ENCODE measurements at places on chromosomes 6 and 20.

DNA sequence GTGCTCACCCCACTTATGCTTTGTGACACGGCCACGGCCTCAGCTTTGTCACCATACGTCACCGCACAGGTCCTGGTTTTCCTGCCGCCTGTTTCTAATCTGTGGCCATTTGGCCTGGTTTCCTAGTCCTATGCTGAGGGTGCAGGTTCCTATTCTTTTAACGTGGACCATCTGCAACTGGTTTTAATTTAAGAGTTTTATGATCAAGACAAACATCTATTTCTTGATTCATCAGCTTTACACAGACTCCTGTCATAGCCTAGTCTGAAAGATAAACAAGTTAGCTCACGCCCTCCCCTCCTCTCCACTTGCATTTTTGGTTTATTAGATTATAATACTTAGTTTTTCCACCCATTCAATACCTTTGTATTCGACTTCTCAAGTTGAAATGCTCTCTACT is 97.5 kb upstream of the RPS6KA2 start:
- DNase-seq: no peak

DNA sequence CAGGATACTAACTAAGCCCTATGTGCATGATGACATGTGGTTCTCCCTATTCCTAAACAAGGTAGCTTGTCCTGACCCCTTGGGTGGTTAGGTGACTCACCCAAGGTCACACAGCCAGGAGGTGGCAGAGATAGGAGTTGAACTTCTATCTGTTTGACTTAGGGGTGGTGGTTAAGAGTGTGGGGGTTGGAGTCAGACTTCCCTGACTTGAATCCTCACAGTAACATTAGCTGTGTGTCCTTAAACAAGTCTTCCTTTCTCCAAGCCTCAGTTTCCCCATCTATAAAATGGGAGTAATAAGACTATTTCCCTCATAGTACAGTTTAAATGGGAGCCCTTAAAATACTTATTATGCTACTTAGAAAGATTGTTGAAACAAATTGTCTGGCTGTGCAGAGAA is 21.9 kb downstream of the SLC12A5 start:
- DNase-seq: no peak

- DNase-seq: no peak
These were observed 12.7 kb upstream of the ME1 start for GRCh38 chr6:83443516-83443915.

DNA sequence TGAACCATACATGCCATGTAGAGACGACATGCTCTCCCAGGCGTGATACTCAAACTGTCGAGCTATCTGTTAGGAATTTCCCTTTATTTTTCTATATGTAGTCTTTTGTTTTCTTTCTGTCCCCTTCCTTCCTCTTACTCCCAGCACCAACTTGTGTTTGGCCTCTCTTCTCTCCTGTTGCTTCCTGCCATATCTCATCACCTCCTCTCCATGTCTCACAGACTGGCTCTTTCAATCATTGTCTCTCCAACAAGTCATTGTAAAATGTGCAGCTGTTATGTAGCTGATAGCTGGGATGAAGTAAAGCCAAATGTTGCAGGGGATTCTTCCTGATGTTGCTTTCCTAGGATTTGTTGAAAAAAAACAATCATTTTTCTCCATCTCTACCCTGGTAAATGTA is 234.5 kb downstream of the TMEM242 start:
- DNase-seq: no peak

GRCh38 chr20:51187261-51187660 is 164.4 kb upstream of the KCNG1 start:
- no peak for DNase-seq

- no peak for DNase-seq
These were observed 12.3 kb upstream of the CCDC167 start for GRCh38 chr6:37511910-37512399.

- DNase-seq: no peak
These were observed 606.0 kb upstream of the HTR1E start for GRCh38 chr6:86331265-86331840.

DNA sequence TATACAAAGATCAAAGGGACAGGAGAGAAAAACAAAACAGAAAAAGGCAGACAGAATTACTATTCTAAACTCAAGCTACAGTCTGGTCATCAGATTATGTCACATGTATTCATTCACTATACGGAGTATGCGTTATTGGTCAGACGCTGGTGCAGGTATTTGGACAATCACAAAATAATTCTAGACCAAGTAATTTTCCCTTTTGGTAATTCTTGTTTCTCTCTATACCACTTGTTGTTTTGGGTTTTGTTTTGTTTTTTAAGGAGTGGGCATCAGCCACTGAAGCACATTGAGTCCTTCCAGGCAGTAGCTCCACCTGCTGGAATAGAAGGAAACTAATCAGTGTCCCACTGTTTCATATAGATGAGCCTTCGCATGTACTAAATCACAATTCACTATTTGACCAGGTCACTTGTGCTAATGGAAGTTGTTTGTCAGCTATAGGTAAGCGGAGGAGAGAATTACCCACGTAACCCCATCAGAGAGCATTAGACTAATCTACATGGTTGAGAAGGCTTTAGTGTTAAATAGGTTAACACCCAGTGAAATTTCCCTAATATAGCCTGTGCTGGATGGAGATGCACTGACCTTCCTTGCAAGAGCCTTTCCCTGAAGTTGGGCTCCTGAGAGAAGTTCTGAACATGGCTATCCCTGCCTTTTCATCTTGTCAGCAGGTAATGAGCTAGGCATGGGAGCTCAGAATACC is 77.9 kb downstream of the TNFAIP3 start:
- no peak for DNase-seq

DNA sequence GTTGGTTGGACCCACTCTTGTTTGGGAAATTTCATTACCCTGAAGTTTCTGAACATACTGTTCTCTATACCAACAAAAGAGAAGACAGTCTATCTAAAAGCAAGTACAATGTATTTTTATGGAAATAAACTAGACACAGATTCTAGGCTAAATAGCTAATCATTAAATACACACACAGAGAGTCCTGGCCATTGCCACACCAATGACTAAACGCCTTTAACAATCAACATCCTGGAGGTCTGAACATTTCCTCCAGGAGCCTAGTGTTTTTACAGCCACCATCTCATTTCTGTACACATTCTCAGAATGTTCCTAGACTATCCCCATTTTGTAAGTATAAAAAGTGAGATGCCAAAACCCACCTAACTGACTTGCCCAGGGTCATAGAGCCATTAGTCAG is 141.6 kb upstream of the RREB1 start:
- DNase-seq: no peak

DNA sequence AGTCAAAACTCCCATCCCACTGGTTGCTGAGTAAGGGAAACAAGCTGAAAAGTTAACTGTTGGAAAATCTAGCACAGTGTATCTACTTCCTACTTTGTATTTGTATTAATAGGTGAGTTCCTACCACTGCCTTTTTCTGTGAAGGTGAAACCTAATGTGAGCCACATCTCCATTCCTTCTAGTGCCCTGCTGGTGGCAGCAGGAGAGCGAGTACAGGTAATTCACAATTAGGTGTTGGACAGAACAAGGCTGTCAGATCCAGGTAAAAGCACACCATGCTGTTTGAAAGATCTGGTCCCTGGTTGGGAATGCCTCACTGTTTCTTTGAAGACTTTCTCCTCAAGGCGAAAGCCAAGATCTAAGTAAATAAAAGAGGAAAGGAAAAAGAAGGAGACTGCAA is 528.4 kb downstream of the PKHD1 start:
- no peak for DNase-seq

- no peak for DNase-seq
These were observed 24.7 kb downstream of the EDN3 start for GRCh38 chr20:59325142-59325523.

DNA sequence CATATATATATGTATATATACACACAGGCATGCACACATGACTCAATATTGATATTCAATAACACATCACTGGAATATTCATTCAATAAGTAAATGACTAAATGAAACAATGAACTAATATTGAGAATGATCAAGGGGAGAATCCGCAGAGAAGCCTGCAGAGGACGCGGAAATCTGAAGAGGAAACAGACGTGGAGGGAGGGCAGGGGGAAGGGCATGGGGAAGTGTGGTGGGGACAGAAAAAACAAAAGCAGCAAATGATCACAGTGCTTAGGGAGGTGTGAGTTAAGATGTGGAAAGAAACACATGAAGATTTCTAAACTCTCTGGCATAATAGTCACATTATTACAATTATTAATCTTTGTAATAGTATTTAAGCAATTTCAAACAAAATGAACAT is 14.5 kb downstream of the PERP start:
- DNase-seq: no peak

GRCh38 chr6:13814938-13815575 is 700 bp upstream of the MCUR1 start:
- no peak for DNase-seq

DNA sequence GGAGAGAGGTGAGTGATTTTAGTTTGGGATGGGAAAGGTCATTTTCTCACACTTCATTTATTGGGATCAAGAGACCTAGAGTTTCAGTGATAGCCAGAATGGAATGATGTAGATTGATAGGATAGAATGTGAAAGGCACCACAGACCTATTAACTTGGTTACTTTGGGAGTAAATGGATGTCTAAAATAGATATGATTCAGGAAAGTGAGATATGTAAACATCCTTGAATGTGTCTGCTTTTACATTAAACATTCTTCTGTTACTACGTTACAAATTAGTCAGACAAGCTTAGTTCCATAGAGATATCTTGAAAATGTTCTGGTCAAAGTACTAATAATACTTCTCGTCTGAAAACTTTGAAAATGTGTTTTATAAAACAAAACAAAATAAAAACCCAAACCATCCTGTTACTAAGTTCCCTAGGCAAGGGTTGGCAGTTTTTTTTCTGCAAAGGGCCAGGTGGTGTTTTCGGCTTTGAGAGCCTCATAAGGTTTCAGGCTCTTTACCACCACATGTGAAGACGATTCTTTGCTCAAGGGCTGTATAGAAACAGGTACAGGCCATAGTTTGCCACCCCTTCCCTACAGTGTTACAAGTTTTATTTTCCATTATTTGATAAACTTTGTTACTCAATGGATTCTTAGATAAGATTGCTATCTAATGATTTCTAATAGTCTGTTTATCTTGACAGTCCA is 3.4 kb downstream of the CYB5R4 start:
- no peak for DNase-seq

DNA sequence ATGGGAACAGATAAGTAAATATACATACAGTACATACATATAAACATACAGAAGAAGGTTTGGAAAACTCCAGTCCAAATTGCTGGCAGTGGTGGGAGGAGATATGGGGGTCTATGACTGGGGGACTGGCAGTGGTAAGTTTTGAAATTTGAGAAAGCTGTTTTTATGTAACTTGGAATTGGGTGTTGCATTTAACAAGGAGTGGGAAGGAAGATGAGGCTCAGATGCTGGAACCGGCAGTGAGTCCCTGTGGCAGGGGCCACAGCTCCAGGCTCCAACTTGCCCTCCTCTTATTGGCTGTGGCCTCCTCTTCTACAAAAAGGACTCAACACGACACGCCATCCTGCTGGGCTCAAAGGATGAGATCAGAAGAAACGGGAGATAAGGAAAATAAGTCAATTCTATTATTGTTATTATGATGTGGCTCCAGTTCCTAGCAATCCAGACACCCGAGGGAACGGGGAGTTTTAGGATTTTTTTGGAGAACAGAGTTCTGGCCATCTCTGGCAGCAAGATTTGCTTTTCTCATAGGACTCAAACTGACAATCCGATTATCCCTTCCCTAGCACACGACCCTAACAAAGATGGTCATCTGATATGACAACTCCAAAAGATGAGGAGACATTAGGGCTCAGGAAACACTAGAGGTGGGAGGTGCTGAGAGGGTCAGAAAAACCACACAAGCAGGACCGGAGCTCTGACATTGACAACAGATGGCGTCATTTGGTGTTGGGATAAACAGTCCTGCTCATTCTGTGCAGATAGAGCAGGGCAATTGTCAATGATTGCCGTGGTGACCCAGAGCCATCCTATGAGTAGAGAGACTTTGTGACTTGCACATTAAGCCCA is 6.0 kb upstream of the TGM2 start:
- no peak for DNase-seq

DNA sequence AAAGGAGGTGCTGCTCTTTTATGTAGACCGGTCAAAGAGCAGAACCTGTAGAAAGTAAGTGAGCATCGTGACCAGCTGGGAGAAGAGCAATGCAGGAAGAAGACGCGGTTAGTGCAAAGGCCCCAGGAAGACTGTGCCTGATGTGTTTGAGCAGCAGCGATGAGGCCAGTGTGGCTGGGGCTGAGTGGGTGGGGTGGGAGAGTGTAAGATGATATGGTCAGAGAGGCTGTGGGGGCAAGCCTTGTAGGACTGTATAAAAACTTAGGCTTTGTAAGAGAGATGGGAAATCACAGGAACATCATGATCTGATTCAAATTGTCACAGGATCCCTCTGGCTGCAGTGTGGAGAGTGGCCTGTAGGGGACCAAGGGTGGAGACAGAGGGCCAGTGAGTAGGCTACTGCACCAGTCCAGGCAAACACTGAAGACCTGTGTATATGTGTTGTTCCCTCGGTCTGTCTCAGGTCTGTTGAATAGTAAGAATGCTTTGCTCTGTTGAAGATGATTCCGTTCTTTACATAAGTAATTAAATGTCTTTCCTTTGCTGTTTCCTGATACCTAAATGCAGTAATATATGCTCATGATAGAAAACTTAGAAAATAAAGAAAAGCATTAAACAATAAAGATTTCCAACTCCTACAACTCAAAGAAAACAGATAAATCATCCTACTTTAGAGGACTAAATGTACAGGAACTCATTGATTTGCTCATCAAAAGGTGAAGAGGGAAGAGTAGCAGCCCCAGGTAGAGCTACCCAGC is 23.6 kb upstream of the WFDC2 start:
- DNase-seq: no peak

DNA sequence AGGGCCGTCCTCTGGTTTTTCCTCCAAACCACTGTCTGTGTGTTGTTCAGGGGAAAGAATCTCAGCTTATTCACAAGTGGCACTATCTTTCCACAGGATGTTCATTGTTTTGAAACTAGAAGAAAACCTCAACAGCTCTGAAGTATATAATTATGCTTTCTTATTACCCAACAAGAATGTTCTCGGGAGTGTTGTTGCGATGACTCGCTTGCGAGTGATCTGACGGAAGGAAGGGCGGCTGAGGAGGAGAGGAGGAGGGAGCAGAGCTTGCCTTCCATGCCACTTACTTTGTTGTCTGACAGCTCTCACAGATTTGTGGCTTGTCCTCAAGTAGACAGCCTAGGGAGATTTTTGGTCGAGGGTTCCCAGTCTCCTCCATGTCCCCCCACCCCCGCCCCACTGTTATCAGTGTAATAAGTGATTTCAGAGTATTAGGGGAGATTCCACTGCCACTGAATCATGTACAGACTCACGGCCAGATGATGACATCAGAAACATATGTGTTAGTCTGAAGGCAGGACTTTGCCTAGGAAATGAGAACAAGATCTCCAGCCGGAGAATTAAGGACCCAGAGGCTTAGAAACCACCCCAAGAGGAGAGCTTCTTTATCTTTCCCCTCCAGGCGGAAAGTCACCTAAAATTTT is 80.7 kb upstream of the CCN6 start:
- no peak for DNase-seq

DNA sequence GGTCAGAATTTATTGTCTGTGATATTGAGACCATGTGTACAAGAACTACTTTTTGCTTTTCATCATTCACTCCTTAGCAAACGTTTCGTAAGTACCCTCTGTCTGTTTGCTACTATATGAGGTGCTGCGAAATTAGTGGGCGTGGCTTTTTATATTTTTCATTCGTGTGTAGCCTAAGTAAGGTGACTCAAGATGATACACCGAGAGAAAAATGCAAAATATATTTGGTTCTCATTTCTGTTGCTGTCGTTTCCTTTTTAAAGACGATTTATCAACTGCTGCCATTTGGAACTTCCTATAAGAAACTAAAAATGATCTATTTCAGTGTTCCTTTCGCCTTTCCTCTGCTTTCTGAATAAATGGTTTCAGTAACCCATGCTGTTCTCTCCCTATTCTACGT is 61.2 kb downstream of the VAPB start:
- DNase-seq: no peak

GRCh38 chr6:89482126-89482525 is 49.2 kb downstream of the ANKRD6 start:
- DNase-seq: no peak
